Activated CD4-positive, alpha-beta T cell treated with anti-CD3 and anti-CD28 coated beads, Interleukin-2, amount 10 ng/mL, durations not matched to agents 7 days and 5 days (primary cell): ENCODE measurements at places on chromosomes 7 and 10.

- DNase-seq = no peak
Measured at GRCh38 chr10:78567680-78568455, 500.9 kb upstream of the ZMIZ1 start.

DNA sequence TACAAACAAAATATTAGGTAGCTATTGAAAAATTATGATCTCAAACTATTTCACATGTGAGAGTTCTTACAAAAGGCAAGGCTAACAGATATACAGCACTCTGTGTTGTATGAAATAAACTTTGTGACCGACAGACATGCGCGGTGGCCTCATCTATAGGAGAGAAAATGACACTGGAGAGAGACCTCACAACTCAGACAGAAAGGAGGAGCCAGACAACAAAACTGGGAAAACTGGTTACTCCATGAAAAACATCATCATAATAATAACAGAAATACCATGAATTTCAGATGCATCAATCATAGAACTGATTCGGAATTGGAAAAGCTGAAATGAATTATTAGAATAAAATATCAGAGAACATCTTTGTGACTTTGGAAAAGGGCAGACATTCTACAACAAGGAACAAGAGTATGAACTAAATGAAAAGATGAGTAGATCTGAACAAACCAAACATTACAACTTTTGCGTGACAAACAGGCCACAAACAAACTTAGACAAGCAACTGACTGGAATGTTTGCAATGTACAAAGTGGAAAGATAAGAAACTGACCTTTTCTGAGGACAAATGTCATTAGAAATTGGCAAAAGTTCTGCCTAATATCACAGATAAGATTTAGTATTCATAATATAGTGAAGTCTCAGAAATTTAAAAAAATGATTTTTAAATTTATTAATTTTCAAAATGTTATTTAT is 69.3 kb downstream of the TNS3 start:
- no peak for DNase-seq

DNA sequence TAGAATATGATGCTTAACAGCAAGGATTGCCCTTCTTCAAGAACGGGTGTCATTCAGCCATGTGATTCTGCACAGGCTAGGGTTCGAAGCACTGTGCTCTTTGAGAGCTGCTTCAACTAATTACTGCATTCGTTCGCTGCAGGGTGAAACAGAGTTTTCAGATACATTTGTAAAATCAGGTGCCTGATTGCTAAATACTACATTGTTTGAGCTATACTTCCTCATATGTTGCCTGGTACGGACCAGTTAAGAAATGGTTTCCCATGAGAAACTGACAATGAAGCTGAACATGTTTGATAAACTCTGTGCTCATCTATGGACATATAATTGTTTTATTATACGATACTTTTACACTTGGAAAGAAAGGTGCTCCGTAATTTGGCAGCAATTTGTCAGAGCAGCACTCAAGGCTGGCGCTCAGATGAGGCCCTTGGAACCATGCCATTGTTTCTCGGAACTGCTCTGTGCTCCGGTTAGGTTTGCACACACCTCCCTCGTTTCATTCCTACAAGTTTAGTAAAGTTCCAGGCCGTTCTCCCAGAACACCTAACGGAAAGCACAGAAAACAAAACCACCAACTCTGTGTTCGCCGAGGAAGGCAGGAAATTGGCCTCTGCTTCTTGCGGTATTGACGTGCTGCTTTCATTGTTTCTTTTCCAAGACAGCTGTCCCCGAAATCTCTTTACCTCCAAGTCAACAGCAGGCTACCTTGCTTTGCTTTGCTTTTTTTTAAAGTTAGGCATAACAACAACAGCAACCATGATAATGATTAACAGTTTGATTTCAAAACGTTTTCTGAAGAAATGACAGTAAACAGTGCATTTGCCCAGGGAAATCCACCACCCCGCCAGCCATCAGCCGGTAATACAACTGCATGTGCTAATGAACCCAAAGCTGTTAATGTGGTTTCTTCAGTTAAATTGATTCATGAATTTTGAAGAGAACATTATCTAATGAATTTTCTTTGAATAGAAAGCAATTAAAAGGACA is 206.9 kb downstream of the EBF3 start:
- DNase-seq = peak; percentile 10

DNA sequence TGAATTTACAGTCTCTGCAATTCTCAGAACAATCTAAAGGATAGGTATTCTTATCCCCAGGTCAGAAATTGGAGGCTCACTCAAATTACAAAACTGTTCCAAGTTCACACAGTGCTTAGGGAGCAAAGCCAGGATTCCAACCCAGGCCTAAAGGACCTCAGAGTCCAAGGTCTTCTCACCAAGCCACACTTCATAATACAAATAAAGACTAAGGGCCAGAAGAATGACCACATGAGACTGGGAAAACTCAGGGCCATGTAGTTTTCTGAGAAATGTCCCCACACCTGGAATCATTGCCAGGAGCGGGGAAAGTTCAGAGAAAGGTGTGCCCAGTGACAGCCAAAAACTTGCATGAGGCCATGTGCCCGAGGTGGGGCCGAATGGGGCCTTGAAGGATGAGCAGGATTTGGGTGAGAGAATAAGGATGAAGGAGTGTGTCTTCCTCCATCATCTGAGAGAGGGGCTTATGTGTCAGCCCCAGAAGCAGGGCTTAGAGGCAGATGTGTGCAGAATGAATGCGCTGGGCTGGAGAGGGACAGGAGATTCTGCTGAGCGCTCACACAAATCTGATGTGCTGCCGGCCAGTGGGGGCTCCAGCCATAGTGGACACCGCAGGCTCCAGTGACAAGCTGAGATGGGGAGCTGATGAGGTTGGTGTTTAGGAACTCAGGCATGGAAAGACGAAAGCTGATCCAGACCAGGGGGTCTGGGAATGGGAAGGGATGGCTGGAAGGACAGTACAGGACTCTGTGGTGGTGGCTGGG is 35.9 kb downstream of the BLNK start:
- no peak for DNase-seq

GRCh38 chr7:50321487-50322067 is 17.1 kb downstream of the IKZF1 start:
- DNase-seq = peak; percentile 60

DNA sequence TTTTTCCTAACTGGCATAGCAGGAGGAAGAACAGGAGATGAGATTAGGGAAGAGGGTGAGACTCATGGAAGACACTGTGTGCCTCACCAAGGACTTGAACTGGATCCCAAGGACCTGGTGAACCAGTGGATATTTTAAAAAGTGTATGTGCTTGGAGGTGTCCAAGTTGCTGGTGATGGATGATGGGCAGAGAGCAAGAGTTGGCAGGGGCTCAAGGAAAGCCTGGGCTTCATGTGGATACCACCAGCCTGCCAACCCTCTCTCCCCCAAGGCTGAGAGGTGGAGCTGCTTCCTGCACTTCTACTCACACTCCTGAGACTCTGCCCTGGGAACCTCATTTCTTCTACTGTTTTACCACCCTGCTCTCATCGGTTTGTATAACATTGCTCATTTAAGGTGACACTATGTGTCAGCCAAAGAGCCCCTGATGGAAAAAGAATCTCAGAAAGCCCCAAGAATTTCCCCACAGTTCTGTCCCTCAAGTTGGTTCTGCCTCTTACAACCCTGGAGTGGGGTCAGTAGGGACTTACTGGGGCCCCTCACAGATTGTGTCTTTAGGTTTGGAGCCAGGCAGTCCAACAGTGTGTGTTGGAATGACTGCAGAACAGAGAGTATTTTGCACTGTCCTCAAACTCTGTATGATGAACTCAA is 56.2 kb upstream of the PDCD4 start:
- no peak for DNase-seq

DNA sequence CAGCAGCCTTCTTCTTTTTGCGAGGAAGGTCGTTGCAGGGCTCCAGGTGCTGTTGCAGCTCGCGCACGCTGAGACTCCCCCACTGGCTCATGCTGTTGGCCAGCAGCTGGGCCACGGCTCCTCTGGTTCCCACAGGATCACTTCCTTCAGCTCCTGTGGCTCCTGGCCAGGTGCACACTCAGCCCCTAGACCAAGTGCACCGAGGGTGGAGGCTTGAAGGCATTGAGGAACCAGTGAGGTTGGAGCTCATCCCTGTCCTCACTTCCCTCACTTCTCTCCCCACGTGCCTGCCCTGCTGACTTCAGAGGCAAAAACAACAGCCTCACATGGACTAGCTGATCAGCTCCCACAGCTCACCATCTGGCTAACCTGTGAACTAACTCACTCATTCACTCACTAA is 46.2 kb upstream of the ADRB1 start:
- no peak for DNase-seq

- DNase-seq = no peak
Measured at GRCh38 chr10:30607814-30608213, 21.7 kb downstream of the LYZL2 start.

GRCh38 chr7:94578614-94579013 is 69.0 kb downstream of the CASD1 start:
- no peak for DNase-seq

GRCh38 chr7:12458520-12459131 is 55.0 kb upstream of the VWDE start:
- DNase-seq = peak; percentile 21

- DNase-seq = peak; percentile 37
Measured at GRCh38 chr7:97064972-97065587, 40.4 kb upstream of the DLX5 start.

- no peak for DNase-seq
Measured at GRCh38 chr7:108589874-108590273, 20.2 kb downstream of the DNAJB9 start.

DNA sequence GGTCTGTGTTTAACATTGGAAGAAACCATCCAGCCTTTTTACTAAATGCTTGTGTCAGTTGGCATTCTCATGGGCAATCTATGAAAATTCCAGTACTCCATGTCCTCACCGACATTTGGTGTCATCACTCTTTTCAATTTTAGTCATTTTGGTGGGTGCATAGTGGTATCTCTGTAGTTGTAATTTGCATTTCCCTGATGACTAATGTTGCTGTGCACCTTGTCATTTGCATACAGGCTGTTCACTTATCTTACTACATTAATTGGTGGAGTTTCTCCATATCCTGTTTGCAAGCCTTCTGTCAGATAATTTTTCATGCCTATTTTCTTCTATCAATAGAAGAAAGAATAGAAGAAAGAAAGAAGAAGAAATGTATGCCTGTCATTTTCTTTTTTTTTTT is 73.7 kb downstream of the PLPP4 start:
- DNase-seq = no peak
